ENCODE measurements at places on chromosomes 11 and 22.

DNA sequence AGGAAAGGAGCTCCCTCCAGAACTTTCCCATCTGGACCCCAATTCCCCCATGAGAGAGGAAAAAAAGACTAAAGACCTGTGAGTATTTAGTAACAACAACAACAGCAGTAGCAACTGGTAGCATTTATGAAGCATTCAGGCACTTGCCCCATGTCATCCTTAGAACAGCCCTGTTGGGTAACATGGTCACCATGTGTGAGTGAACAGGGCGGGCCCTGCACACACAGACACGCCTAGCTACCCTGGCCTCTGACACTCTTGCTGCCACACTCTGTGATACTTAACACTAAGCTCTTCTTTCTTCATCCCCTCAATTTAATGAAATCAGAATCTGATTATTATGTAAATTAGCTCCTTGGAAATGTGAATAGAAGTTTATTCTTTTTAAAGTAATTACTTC lies 26.1 kb upstream of the SLC25A18 start:
- DNase-seq = no peak

- DNase-seq = no peak
Observed at GRCh38 chr22:39596601-39597000, 26.0 kb downstream of the CACNA1I start.

DNA sequence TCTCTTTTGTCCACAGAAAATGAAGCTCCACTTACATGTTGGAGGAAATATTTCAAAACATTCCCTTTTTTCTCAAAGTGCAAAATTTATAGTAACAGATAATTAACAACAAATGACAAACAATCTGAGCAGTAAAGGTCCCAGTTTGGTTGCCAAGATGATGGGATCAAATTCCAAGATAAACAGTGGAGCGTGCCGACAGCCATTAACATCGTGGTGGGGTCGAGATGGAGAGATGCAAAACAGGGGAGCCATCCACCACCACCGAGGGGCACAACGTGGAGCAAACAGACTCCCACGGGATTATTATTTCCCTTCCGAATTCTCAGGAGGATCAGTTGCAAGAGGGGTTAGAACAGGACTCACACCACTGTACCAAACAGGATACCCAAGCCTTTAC lies 17.2 kb downstream of the MPPED2 start:
- no peak for DNase-seq

- DNase-seq = no peak
Observed at GRCh38 chr11:12822392-12823022, 148.3 kb downstream of the TEAD1 start.

- no peak for DNase-seq
Observed at GRCh38 chr11:47915374-47915773, 65.0 kb upstream of the PTPRJ start.

GRCh38 chr11:126647735-126648134 lies 292.2 kb downstream of the ST3GAL4 start:
- DNase-seq = peak; percentile 92

GRCh38 chr11:10318527-10318802 lies 13.6 kb downstream of the ADM start:
- no peak for DNase-seq

DNA sequence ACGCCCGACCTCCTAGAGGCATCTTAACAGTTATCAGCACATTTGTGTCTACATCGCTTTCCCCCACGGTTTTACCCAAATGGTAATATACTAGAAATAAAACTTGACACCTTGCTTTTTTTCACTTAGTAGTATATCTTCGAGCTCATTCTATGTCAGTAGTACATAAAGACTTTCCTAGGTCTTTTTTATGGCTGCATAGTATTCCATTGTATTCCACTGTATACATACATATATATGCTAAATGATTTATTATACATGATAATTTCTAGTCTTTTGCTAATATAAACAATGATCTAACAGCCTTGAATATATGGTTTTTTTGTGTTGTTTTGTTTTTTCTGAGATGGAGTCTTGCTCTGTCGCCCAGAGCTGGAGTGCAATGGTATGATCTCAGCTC lies 34.8 kb upstream of the DLAT start:
- DNase-seq = no peak

- DNase-seq = no peak
Observed at GRCh38 chr11:126176853-126177470, 34.5 kb downstream of the RPUSD4 start.

DNA sequence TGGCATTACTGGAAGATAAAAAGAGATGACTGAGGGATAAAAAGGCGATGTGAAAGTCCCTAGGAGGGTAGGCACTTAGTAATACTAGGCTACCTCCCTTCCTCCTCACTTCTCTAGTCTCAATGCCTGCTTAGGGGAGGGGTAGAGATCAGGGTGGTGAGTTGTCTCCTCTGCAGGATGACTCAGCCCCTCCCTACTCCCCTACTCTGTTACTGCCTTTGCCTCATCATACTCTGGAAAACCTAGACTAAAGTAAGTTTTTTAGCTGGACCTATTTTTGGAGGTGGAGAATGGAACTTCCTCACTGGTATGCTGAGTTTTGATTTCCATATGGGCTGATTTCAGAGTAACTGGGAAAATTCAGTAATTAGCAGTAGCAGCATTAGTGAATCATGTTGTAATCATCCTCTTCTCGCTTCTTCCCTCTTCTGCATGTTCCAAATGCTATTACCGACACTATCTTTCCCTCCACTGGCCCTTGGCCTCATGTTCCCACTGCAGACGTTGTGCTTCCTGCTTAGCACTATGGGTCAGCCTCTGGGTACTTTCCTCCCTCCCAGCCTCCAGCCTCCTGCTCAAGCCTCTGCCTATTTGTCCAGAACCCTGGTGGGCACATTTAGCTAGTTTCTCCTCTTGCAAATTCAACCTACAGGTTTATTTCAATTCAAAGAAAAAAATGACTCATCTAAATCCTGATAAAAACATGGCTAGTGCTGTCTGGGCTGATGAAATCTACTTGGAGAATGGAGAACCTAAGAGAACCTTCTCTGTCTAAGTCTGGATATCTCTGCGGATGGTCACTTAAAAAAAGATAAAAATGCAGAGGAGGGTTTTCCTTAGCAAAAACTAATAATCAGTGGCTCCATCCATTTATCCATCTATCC lies 281.7 kb downstream of the ST3GAL4 start:
- peak; percentile 93 for DNase-seq

GRCh38 chr11:65411681-65412070 lies 10.9 kb upstream of the NEAT1 start:
- no peak for DNase-seq

DNA sequence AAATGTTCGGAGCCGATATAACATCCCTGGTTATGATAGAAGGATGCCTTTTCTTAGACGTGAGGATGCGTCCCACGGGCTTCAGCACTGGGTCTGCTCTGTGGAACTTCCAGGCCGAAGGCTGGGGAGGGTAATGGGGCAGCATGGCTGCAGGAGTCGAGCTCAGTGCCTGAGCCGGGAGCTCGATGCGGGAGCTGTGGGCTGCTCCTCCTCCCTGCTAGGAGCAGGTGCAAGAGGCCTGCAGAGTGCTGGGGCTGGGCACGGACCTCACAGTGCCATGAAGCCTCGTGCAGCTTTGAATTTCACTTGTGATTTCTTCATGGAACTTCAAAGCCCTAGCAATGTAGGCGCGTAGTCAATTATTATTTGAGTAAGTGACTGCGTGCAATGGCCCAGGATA lies 6.0 kb downstream of the TUBA8 start:
- DNase-seq = no peak

- DNase-seq = peak; percentile 92
Observed at GRCh38 chr11:69298267-69299022, 4.5 kb downstream of the MYEOV start.

DNA sequence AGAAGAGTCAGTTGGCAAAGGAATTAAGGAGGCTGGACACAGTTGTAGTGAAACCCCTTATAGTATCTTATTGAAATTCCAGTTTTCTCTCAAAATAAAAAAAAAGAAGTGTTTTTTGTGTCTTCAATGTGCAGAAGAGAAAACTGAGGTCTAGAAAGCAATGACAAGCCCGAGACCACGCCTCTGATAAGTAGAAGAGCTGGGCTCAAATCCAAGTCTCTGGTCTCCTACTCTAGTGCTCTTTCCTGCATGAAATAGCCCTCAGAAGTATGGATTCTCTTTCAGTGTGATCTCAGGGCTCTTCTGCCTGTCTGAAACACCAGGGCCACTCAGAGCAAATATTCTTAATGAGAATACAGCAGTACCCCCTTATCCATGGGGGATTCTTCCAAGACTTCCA lies 200.9 kb downstream of the KIF18A start:
- DNase-seq = no peak

GRCh38 chr11:87228820-87229219 lies 191.1 kb downstream of the TMEM135 start:
- no peak for DNase-seq

GRCh38 chr11:28243061-28243460 lies 134.9 kb downstream of the METTL15 start:
- no peak for DNase-seq

GRCh38 chr11:44687388-44687787 lies 39.4 kb upstream of the TSPAN18 start:
- no peak for DNase-seq

- DNase-seq = no peak
Observed at GRCh38 chr11:117632306-117632705, 164.7 kb downstream of the DSCAML1 start.

- no peak for DNase-seq
Observed at GRCh38 chr11:75435571-75435925, 2.5 kb upstream of the KLHL35 start.

DNA sequence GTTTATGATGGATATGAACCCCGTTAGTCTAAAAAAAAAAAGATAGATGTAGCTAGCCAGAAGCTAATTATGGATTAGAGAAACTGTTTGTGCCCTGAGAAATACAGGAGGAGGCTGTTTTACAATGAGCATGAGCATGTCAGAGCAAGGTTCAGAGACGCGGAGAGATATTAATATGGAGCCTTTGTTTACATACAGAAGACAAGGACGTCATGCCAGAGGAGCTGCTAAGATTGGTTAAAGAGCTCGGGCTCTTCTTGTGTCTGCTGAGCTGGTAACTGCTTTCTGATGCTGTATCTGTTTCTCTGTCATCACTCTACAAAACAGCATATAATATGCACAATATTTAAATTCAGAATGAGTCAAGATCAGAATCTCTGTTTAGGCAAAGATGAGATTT lies 24.9 kb upstream of the CCDC89 start:
- DNase-seq = no peak

GRCh38 chr11:78256962-78257361 lies 68.2 kb downstream of the USP35 start:
- peak; percentile 81 for DNase-seq
